ENCODE measurements at places on chromosomes 12 and 14.

GRCh38 chr12:57737467-57738460, 778 bp downstream of the AGAP2 start:
- no peak overlapping the region for H3K27ac ChIP-seq
- DNase-seq: no peak

DNA sequence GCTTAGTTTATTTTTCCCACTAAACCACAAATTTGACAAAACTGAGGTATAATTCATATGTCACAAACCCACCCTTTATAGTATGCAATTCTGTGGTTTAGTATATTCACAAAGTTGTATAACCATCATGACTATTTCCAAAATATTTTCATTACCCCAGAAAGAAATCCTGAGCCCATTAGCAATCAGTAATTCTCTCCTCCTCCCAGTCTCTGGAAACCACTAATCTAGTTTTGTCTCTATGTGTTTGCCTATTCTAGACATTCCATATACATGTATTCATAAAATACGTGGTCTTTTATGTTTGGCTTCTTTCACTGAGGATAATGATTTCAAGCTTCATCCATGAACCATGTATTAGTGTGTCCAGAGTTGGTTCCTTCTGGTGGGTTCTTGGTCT, 267.6 kb downstream of the AEBP2 start:
- H3K4me1 ChIP-seq: peaks cover 14% of the 10 kb centered on the region
- no peak overlapping the region for H3K27ac ChIP-seq
- no peaks in the 10 kb centered on the region for H3K27me3 ChIP-seq
- no peak overlapping the region for H3K4me3 ChIP-seq

- H3K27ac ChIP-seq: no peak overlapping the region
- no peak for DNase-seq
- H3K36me3 ChIP-seq: no peaks in the 10 kb centered on the region
- no peak overlapping the region for H3K4me3 ChIP-seq
- no peaks in the 10 kb centered on the region for H3K4me1 ChIP-seq
Observed at GRCh38 chr14:95290871-95291431, 28.8 kb downstream of the CLMN start.

DNA sequence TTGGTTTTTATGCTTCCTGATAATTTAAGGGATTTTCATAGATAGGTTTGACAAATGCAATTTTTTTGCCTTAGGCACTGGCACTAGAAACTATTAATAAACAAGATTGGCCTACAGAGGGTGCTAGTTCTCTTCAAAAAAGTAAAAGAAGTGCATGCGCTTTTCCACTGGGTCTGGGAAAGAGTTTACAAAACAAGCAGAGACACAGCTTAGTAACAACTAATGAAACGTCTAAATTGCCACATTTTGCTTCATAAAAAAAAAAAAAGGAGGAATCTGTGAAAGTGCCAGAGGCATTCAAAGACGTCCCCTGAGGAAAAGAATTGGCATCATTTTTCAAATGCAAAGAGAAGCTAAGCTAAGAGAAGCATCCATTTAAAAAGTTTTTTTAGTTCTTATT, 58.3 kb upstream of the EEA1 start:
- H3K36me3 ChIP-seq: no peaks in the 10 kb centered on the region
- peaks cover 13% of the 10 kb centered on the region for H3K4me1 ChIP-seq

GRCh38 chr12:58066296-58066695, 124.9 kb downstream of the ATP23 start:
- H3K27ac ChIP-seq: no peak overlapping the region
- H3K4me1 ChIP-seq: no peaks in the 10 kb centered on the region
- H3K4me3 ChIP-seq: no peak overlapping the region
- DNase-seq: no peak

DNA sequence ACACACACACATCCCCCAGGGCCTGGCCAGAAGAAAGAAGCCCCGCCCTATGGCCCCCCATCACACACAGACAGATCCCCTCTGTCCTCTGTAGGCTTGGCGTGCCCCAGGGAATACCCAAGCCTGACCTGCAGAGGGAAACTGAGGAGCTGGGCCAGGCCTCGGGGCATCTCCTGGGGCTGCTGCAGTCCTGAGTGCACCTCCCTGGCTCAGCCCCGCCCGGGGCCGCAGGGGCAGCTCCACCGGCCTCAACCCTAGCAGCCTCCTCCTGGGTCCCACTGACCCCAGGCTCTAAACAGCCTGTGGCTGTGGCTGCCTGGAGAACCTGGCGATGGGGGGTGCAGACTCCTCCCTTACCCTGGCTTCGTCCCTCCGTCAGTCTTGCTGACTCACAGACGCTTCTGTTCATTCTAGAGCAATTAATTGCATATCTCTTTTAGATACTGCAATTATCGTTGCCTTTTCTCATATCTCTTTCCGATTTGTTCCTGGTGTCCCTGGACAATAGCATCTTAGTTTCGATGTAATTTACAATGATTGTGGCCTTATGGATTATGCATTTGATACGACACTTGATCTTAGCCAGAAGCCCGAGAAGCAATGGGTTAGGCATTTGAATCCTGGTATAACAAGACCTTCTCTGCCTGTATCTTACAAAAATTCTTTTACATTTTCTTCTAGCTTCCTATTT, 45.8 kb upstream of the EIF5 start:
- DNase-seq: no peak
- H3K4me1 ChIP-seq: no peaks in the 10 kb centered on the region
- H3K27ac ChIP-seq: no peak overlapping the region
- no peak overlapping the region for H3K4me3 ChIP-seq

GRCh38 chr12:25783566-25783965, 174.9 kb upstream of the RASSF8 start:
- H3K27me3 ChIP-seq: no peaks in the 10 kb centered on the region
- H3K4me1 ChIP-seq: no peaks in the 10 kb centered on the region
- DNase-seq: no peak
- no peak overlapping the region for H3K27ac ChIP-seq
- H3K4me3 ChIP-seq: no peak overlapping the region
- no peaks in the 10 kb centered on the region for H3K36me3 ChIP-seq

GRCh38 chr14:87874676-87875075, 118.3 kb downstream of the GALC start:
- H3K27me3 ChIP-seq: no peaks in the 10 kb centered on the region
- no peak overlapping the region for H3K27ac ChIP-seq
- H3K4me3 ChIP-seq: no peak overlapping the region

DNA sequence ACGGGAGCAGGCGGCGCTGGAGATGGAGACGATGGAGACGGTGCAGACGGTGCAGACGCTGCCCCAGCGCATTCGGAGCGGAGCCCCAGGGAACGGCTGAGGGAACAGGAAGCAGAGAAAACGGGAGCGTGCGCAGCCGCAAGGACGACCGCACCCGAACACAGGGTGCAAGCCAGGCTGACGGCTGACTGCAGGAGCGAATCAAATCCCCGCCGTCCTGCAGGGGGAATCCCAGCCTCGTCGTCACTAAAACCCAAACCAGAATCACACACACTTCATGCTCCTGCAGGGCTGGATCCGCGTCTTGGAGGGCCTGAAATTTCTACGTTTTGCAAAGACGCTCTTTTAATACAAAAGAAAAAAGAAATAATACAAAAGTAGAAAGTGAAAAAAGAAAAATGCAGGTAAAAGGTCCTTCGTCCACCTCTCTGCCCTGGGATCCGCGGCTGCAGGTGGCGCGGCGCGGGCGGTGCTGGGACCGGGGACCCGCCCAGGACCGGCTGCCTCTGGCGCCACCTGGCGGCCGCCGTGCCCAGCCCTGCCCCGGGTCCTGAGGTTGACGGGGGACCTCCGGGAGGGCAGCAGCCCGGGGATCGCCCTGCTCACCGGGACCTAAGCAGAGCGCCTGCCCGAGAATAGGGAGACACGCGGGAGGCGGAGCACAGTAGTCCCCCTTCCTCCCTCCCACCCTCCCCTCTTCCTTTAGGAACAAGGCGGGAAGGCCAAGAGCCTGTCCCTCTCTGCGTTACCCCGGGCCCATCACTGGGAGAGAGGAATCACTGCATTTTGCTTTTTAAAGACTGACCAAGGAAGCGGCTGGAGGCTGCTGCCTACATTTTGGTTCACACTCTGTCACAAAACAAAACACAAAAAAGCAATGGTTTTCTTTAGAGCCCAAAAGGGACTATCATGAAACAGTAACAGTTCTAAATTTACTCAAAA, 20.1 kb downstream of the STX2 start:
- no peak overlapping the region for H3K27ac ChIP-seq
- H3K27me3 ChIP-seq: no peaks in the 10 kb centered on the region
- no peak overlapping the region for H3K4me3 ChIP-seq
- H3K36me3 ChIP-seq: peaks cover 6% of the 10 kb centered on the region

GRCh38 chr14:82421286-82421685, 887.6 kb upstream of the SEL1L start:
- no peaks in the 10 kb centered on the region for H3K27me3 ChIP-seq
- no peaks in the 10 kb centered on the region for H3K36me3 ChIP-seq
- DNase-seq: no peak
- no peak overlapping the region for H3K27ac ChIP-seq

GRCh38 chr14:59831121-59831730, 39.4 kb downstream of the RTN1 start:
- H3K4me1 ChIP-seq: no peaks in the 10 kb centered on the region
- no peak overlapping the region for H3K27ac ChIP-seq
- no peaks in the 10 kb centered on the region for H3K27me3 ChIP-seq
- DNase-seq: no peak
- no peak overlapping the region for H3K4me3 ChIP-seq

- H3K36me3 ChIP-seq: no peaks in the 10 kb centered on the region
- H3K4me1 ChIP-seq: no peaks in the 10 kb centered on the region
- no peak for DNase-seq
- H3K4me3 ChIP-seq: no peak overlapping the region
- no peaks in the 10 kb centered on the region for H3K27me3 ChIP-seq
Observed at GRCh38 chr12:132216354-132216987, 72.2 kb downstream of the NOC4L start.

GRCh38 chr12:89750389-89751351, 42.0 kb upstream of the ATP2B1 start:
- DNase-seq: no peak
- H3K4me1 ChIP-seq: peaks cover 26% of the 10 kb centered on the region
- no peaks in the 10 kb centered on the region for H3K27me3 ChIP-seq
- no peak overlapping the region for H3K4me3 ChIP-seq
- H3K27ac ChIP-seq: peak overlapping the region; percentile 53

- no peak overlapping the region for H3K27ac ChIP-seq
- no peak for DNase-seq
- no peaks in the 10 kb centered on the region for H3K4me1 ChIP-seq
Observed at GRCh38 chr12:109553906-109554500, 19.3 kb downstream of the MMAB start.

DNA sequence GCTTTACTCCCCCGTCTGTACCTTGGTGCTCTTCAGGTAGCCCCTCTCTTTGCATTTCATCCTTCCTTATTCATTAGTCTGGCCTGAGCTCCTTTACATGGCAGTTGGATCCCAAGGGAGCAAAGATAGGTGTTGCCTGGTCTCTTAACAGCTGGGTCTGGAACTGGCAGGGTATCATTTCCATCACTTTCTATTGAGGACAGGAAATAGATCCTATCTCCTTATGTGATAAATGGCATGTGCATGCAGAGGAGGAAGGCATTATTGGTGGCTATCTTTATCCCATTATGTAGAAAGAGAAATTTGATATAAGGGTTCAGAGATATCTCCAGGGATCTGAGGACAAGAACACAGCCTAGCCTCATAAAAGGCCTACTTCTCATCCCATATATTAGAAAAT, 54.6 kb upstream of the OAS1 start:
- no peaks in the 10 kb centered on the region for H3K36me3 ChIP-seq
- no peak for DNase-seq
- no peaks in the 10 kb centered on the region for H3K27me3 ChIP-seq
- H3K4me1 ChIP-seq: peaks cover 5% of the 10 kb centered on the region
- H3K4me3 ChIP-seq: no peak overlapping the region
- H3K27ac ChIP-seq: no peak overlapping the region

DNA sequence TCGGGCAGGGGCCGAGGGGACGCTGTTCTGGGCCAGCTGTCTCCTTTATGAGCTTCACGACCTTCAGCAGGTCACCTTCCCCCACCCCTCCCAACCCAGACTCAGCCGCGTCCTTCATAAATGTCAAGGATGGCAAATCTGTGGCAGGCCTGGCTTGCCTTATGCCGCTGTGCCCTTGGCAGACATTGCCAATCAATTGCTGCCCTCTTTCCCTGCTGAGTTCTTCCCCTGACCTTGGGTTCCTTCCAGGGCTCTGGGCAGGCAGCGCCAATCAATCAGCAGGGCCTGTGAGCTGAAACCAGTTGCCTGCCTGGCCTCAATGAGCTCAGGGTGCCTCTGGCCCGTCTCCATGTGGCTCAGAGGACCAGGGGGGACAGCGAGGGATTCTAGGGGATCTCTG, 7.7 kb downstream of the FAM222A start:
- no peaks in the 10 kb centered on the region for H3K36me3 ChIP-seq
- no peak for DNase-seq
- H3K4me1 ChIP-seq: peaks cover 12% of the 10 kb centered on the region
- no peak overlapping the region for H3K27ac ChIP-seq

GRCh38 chr12:63994704-63995103, 150.2 kb downstream of the SRGAP1 start:
- no peak for DNase-seq
- peaks cover 4% of the 10 kb centered on the region for H3K4me1 ChIP-seq
- H3K36me3 ChIP-seq: peaks cover 30% of the 10 kb centered on the region
- no peak overlapping the region for H3K4me3 ChIP-seq

- H3K4me3 ChIP-seq: no peak overlapping the region
- DNase-seq: no peak
- H3K4me1 ChIP-seq: no peaks in the 10 kb centered on the region
- H3K27me3 ChIP-seq: no peaks in the 10 kb centered on the region
- H3K27ac ChIP-seq: no peak overlapping the region
Observed at GRCh38 chr14:32594766-32595165, 265.7 kb downstream of the AKAP6 start.

DNA sequence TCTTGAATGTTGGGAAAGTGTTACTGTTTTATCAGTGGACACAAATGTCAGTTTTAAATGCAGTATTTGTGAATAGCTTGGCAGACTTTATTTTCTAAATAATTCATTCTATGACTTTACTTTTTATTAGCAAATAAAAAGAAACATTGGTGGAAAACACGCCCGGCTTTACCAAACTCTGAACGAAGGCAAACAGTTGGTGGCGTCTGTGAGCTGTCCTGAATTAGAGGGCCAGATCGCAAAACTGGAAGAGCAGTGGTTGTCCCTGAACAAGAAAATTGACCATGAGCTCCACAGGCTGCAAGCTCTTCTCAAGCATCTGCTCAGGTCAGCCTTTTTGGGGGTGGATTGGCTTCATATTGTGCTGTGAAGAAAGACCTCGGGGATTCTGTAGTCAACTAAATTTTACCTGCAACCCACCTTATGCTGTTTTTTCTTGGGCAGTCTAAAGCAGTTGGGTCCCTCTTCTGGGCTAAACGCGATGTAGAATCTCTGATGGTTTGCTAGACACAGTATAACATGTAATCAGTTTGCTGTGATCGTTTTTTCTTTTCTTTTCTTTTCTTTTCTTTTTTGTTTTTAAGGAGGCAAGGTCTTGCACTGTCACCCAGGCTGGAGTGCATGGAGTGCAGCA, 156.4 kb downstream of the ESR2 start:
- no peaks in the 10 kb centered on the region for H3K4me1 ChIP-seq
- H3K4me3 ChIP-seq: no peak overlapping the region
- no peak for DNase-seq

- no peak overlapping the region for H3K27ac ChIP-seq
- no peaks in the 10 kb centered on the region for H3K36me3 ChIP-seq
- H3K27me3 ChIP-seq: no peaks in the 10 kb centered on the region
- H3K4me1 ChIP-seq: no peaks in the 10 kb centered on the region
Observed at GRCh38 chr12:87196321-87196720, 832.9 kb downstream of the C12orf50 start.

- H3K27me3 ChIP-seq: no peaks in the 10 kb centered on the region
- H3K4me3 ChIP-seq: no peak overlapping the region
- DNase-seq: no peak
- no peak overlapping the region for H3K27ac ChIP-seq
Observed at GRCh38 chr12:46507766-46508165, 135.2 kb upstream of the SLC38A2 start.
